ENCODE measurements at places on chromosomes 11 and 22.
A peak's percentile ranks its signal among the peaks of the same experiment; 100 is the strongest.

GRCh38 chr22:35688913-35689675, 28.6 kb upstream of the APOL5 start:
- DNase-seq: no peak
- no peaks in the 10 kb centered on the region for H3K4me1 ChIP-seq
- peaks cover 20% of the 10 kb centered on the region for H3K27me3 ChIP-seq
- no peaks in the 10 kb centered on the region for H3K36me3 ChIP-seq

- peaks cover 14% of the 10 kb centered on the region for H3K4me1 ChIP-seq
- no peak overlapping the region for H3K4me3 ChIP-seq
- H3K36me3 ChIP-seq: no peaks in the 10 kb centered on the region
- peaks cover 25% of the 10 kb centered on the region for H3K27me3 ChIP-seq
- no peak for DNase-seq
- no peak overlapping the region for H3K27ac ChIP-seq
Observed at GRCh38 chr22:36147196-36147791, 13.3 kb downstream of the APOL3 start.

DNA sequence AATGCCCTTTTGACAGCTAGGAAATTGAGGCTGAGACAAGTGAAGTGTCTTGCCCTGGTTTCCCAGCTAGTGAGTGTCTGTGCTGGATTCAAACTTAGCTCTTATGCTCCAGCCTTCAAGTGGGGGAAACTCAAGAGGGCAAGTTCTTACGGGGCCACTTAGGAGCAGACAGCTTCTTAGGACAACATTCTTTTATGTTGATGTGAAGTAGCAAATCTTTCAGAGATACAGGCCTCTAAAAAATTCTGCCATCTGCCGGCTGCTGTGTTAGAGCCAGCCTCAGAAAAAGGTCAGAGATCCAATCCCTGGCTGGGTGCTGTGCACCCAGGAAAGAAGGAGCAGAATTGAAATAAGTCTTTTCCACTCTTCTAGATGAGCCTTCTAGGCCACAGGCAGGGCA, 26.6 kb downstream of the TIMP3 start:
- H3K4me3 ChIP-seq: no peak overlapping the region
- no peaks in the 10 kb centered on the region for H3K4me1 ChIP-seq
- peaks cover 15% of the 10 kb centered on the region for H3K27me3 ChIP-seq
- DNase-seq: no peak

DNA sequence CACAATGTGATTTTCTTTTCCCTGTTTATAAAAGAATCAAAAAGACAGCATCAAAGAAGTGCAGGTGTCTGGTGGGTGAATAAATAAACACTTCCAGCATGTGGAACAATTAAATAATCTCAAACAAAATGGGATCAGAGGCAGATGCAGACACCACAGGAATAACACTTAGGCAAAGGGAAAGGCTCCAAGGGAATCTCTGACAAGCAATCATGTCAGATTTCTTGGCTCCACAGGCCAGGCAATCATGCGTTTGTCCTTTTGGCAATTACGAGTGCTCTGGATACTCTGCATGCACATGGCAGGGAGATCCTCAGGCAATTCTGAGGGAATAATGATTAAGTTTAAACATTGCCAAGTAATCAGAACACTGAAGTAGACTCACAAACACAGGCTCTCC, 403.5 kb upstream of the LUZP2 start:
- DNase-seq: no peak
- H3K27me3 ChIP-seq: no peaks in the 10 kb centered on the region
- H3K36me3 ChIP-seq: no peaks in the 10 kb centered on the region
- peaks cover 8% of the 10 kb centered on the region for H3K4me1 ChIP-seq
- H3K4me3 ChIP-seq: no peak overlapping the region
- no peak overlapping the region for H3K27ac ChIP-seq

GRCh38 chr11:914747-915501, 4.3 kb upstream of the CHID1 start:
- no peak overlapping the region for H3K4me3 ChIP-seq
- H3K4me1 ChIP-seq: no peaks in the 10 kb centered on the region
- no peak for DNase-seq
- H3K27me3 ChIP-seq: no peaks in the 10 kb centered on the region
- H3K36me3 ChIP-seq: peaks cover 18% of the 10 kb centered on the region
- H3K27ac ChIP-seq: no peak overlapping the region

DNA sequence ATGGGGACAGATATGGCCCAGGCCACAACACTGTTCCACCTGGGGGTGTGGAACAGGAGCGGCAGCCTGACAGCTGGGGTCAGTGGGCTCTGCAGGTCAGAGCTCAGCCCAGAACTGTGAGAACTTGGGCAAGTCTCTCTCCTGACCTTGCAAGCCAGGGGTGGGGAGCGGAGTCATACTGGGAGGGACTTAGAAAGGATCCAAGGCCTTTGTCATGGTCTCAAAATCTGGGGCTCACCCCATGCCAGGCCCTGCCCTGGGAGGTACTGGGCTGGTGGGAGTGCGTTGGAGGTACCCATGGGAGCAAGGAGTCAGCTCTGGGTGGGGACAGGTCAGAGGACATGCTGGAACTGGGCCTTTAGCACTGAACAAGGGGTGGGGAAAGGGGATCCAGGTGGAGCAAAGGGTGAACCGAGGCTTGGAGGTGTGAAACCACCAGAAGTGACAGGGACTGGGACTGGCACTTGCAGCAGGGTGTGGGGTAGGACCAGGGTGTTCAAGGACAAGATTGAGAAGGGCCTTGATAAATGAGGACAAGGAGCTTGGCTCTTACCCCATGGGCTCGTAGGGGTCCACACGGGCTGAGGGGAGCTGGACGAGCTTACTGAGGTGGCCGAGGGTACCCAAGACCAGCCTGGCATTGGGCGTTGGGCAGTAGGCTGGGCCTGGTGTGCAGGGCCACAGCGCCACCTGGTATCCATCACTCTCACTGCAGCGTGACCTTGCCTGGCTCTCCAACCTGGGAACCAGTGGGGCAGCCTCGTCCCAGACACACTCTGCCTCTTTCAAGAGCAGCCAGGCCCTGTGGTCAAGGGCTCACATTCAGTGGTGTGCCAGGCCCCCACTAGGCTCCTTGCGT, 7.4 kb upstream of the PMM1 start:
- no peak overlapping the region for H3K4me3 ChIP-seq
- no peaks in the 10 kb centered on the region for H3K27me3 ChIP-seq
- no peaks in the 10 kb centered on the region for H3K4me1 ChIP-seq
- peak; percentile 72 for DNase-seq

DNA sequence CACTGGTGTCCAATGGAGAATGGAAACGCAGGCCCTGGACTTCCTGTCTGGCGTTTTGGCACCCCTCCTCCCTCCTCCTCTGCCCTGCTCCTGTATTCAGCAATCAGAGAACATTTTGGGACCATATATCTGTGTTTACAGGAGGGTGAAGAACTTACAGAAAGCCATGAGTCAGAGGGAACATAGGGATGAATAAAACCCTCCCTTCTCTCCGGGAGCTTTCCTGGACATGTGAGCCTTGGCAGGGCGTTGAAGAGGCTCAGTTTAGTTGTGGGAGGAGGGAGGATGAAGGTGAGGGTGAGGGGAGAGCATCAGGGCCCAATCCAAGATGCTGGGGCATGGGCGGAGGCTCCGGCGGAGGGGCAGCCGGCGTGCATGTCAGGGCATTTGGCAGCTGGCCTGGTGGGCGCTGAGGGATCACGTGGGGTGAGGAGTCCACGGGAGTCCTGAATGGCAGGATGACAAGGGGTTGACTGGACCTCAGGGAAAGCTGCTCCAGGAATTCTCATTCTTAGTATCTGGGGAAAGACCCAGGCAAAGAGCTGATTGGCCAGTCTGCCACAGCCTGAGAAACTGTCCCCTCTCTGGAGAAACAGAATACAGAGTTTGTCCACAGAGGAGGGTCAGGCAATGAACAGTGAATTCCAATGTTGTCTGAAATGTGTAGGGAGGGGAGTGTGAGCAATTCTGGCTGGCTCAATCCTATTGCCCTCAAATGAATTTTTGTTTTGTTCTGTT, 28.9 kb downstream of the MICAL2 start:
- no peaks in the 10 kb centered on the region for H3K27me3 ChIP-seq
- H3K27ac ChIP-seq: no peak overlapping the region
- peaks cover 25% of the 10 kb centered on the region for H3K36me3 ChIP-seq
- no peak for DNase-seq
- peaks cover 55% of the 10 kb centered on the region for H3K4me1 ChIP-seq

- no peak overlapping the region for H3K27ac ChIP-seq
- H3K36me3 ChIP-seq: peaks cover 18% of the 10 kb centered on the region
- no peaks in the 10 kb centered on the region for H3K4me1 ChIP-seq
- no peak overlapping the region for H3K4me3 ChIP-seq
- no peak for DNase-seq
Observed at GRCh38 chr22:19516378-19517170, 7.6 kb downstream of the CLDN5 start.

GRCh38 chr11:76665921-76666351, 4.6 kb downstream of the LRRC32 start:
- H3K27me3 ChIP-seq: peaks cover 80% of the 10 kb centered on the region
- H3K4me1 ChIP-seq: no peaks in the 10 kb centered on the region
- no peak overlapping the region for H3K27ac ChIP-seq

GRCh38 chr11:83140691-83141455, 16.1 kb upstream of the PCF11 start:
- H3K27me3 ChIP-seq: no peaks in the 10 kb centered on the region
- no peaks in the 10 kb centered on the region for H3K36me3 ChIP-seq
- H3K27ac ChIP-seq: no peak overlapping the region
- no peak for DNase-seq
- H3K4me1 ChIP-seq: peaks cover 10% of the 10 kb centered on the region

DNA sequence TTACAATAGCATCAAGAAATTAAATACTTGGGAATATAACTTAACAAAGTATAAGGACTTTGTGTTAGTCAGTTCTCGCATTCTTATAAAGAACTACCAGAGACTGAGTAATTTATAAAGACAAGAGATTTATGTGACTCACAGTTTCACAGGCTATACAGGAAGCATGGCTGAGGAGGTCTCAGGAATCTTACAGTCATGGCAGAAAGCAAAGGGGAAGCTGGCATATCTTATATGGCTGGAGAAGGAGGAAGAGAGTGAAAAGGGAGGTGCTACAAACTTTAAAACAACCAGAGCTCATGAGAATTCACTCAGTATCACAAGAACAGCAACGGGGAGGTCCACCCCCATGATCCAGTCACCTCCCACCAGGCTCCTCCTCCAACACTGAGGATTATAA, 32.0 kb upstream of the CCDC134 start:
- no peaks in the 10 kb centered on the region for H3K36me3 ChIP-seq
- H3K27me3 ChIP-seq: peaks cover 4% of the 10 kb centered on the region
- H3K4me3 ChIP-seq: no peak overlapping the region
- H3K4me1 ChIP-seq: peaks cover 13% of the 10 kb centered on the region
- no peak overlapping the region for H3K27ac ChIP-seq

DNA sequence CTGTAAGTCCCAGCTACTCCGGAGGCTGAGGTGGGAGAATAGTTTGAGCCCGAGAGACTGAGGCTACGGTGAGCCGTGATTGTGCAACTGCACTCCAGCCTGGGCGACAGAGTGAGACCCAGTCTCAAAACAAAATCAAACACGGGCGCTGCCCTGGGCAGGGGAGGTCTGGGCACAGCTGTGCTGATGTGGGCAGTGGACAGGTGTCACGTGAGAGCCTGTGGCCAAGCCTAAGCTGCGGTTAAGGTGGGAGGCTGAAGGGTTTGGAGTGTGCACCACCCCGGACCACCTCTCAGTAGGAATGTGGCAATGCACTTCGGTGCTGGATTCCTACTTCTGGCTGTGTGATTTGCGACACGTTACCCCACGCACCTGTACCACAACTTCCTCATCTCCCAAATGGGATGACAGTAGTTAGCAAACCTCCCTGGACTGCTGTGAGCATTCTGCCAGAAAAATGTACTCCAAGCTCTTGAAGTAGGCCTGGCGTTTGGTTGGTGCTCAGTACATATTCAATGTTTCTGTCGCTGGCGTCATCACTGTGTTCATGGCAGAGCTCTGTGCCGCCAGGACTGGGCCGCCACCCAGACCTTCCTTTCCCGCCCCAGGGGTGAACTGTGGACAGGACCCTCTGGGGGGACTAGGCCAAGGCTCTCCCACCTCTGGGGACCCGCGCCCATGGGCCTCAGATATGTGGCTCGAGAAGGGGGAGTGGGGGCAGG, 807 bp upstream of the ZNF74 start:
- peaks cover 22% of the 10 kb centered on the region for H3K36me3 ChIP-seq
- H3K4me3 ChIP-seq: peak overlapping the region; percentile 86
- no peak overlapping the region for H3K27ac ChIP-seq

GRCh38 chr22:35930933-35931332, 97.7 kb downstream of the RBFOX2 start:
- H3K4me3 ChIP-seq: no peak overlapping the region
- H3K36me3 ChIP-seq: peaks cover 6% of the 10 kb centered on the region
- no peak overlapping the region for H3K27ac ChIP-seq
- DNase-seq: peak; percentile 28
- H3K27me3 ChIP-seq: no peaks in the 10 kb centered on the region
- no peaks in the 10 kb centered on the region for H3K4me1 ChIP-seq

GRCh38 chr11:37812281-37812880, 1214.3 kb upstream of the RAG2 start:
- no peak overlapping the region for H3K27ac ChIP-seq
- H3K4me1 ChIP-seq: no peaks in the 10 kb centered on the region
- no peaks in the 10 kb centered on the region for H3K36me3 ChIP-seq

- peak; percentile 86 for DNase-seq
- peaks cover 14% of the 10 kb centered on the region for H3K4me1 ChIP-seq
- H3K27ac ChIP-seq: peak overlapping the region; percentile 46
- peaks cover 8% of the 10 kb centered on the region for H3K36me3 ChIP-seq
- H3K27me3 ChIP-seq: peaks cover 5% of the 10 kb centered on the region
Observed at GRCh38 chr22:46563381-46564083, 26.1 kb upstream of the CELSR1 start.

Measured in Calu3 (cell line).